K562 (cell line): ENCODE measurements at places on chromosomes 6 and 20. TPM values are rescaled to one million over a fixed set of nuclear protein-coding genes. Genes with fewer than 3 reads are reported as not detected.
A peak's percentile ranks its signal among the peaks of the same experiment; 100 is the strongest.

GRCh38 chr20:19577692-19578091, 180.4 kb upstream of the RIN2 start:
- DNase-seq = no peak

DNA sequence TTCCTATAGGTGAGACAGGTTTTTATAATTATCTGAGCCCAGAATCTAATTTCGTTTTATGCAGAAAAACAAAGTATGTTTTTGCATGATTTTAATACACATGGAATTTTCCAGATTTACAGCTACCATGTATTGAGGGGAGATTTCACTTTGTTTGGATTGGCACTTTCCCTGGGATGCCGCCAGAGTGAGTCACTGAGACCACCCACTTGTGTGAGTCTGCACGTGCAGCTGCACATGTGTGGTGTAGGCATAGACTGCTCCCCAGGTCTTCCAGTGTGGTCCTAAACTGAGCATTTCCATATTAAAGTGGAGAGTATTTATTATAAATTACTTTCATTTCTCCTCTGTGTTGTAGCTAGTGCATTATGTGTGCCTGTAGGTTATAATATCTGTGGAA, 186.8 kb downstream of the UBE3D start:
- no peak for DNase-seq

DNA sequence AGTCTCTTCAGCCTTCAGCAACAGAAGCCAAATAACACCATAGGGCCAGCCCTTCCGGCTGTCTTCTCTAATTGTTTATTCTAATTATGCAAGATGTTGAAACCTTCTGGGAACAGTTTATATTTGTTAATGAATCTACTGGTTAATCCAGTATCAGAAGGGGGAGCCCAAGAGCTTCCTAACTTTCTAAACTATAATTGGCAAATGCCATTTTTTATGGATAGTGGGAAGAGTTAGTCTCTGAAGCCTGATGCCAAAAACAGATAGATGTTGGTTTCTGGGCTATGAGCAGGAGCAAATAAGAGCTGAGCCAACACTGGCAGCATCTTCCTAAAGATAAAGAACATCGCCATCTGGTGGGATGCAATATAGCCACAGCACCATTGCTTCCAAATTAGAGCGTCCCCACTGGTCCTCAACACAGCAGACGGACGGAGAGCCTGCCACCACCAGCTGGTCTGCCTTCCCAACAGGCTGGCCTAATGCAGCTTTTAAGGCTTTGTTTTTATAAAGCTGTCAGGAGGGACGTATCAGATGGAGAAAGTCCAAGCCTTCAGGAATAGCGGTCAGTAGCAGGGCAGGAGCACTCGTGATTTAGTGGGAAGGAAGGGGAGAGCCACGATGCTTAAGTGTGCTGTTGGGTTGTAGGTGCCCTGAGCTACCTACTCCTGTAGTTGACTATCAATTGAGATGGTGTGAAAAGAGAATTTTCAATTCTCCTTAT, 118.8 kb downstream of the RALGAPA2 start:
- DNase-seq = peak; percentile 39

DNA sequence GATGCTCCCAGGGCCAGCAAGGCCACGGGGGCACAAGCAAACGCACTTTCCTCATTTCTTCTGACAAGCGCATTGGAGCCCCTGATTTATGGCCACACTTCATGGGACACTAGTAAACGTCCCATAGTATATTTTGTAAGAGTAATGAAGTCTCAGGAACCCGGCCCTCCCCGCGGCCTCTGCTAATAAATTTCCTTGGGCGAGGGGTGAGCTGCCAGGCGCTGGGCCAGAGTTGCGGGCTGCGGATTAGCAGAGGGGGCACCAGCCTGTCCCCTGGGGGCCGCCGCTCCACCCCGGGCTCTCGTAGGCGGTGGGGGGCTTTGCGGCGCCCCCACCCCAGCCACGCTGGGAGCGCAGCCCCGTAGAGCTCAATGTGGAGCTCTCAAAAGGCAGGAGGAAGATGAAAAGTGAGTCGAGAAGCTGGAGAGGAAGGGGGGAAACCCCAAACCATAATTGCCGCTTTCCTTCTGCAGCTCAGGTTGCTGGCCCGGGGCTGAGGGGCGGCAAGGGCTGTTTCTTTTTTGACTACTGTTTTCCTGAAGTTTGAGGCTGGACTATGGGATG, 173.6 kb downstream of the CDC5L start:
- no peak for DNase-seq

GRCh38 chr6:139485742-139486475, 111.5 kb upstream of the CITED2 start:
- DNase-seq = no peak

Gene ISM1
- not detected in 2 replicates for total RNA-seq

Gene EPB41L2
- total RNA-seq = 31.1 and 32.6 TPM in 2 replicates

Gene SEL1L2
- total RNA-seq = not detected in 2 replicates
